ENCODE measurements at places on chromosomes 2 and 18.

- no peak overlapping the region for H3K27ac ChIP-seq
- no peaks in the 10 kb centered on the region for H3K27me3 ChIP-seq
- no peak overlapping the region for H3K4me3 ChIP-seq
- no peak for DNase-seq
- H3K4me1 ChIP-seq, result peaks cover 8% of the 10 kb centered on the region
Observed at GRCh38 chr2:46876741-46877384, 38.7 kb downstream of the MCFD2 start.

GRCh38 chr2:181741756-181742155 lies 61.4 kb upstream of the NEUROD1 start:
- H3K27ac ChIP-seq, result no peak overlapping the region
- H3K4me1 ChIP-seq, result peaks cover 3% of the 10 kb centered on the region

DNA sequence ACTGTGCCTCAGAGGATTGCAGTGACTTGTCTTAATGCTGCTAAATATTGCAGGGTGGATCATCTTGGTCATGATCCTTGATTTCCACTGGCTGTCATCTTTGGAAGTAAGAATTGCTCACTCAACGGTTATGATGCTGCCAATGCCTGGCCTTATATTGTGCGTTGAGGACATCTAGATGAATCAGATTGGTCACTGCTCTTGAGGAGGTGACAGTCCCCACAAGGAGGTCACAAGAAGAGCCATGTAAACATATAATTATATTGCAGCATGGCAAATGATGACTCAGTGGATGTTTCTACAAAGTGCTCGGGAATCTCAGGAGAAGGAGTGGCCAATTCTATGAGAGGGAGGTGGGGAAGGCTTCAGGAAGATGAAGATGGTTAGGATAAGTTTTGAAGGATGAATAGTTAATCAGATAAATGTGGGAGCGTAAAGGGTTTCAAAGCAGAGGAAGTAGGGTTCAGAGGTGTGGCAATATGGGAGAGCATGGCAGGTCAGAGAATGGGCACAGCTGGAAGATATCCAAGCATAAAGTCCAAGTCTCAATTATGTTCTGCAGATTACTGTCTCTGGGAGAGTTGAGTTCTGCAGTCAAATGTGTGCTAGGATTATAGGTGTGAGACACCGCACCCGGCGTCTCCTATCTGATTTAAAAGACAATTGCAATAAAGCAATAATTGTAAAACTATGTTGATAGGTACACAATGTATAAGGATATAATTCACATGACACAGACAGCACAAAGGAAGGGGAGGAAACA lies 21.3 kb upstream of the TMEM131 start:
- H3K27me3 ChIP-seq, result no peaks in the 10 kb centered on the region
- DNase-seq, result no peak
- no peaks in the 10 kb centered on the region for H3K36me3 ChIP-seq

DNA sequence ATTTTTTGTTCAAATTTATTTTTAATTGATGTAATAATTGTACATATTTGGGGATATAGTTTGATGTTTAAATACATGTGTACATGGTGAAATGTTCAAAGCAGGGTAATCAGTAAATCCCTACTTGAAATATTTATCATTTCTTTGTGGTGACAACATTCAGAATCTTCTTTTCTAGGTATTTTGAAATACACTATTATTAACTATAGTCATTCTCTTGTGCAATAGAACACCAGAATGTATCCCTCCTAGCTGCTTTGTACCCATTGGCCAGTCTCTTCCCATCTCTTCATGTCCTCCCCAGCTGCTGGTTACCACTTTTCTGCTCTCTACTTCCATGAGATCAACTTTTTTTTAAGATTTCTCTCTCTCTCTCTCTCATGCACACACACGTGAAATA lies 126.5 kb downstream of the ZNF407 start:
- H3K36me3 ChIP-seq, result no peaks in the 10 kb centered on the region
- H3K4me1 ChIP-seq, result peaks cover 9% of the 10 kb centered on the region
- no peaks in the 10 kb centered on the region for H3K27me3 ChIP-seq
- no peak for DNase-seq

DNA sequence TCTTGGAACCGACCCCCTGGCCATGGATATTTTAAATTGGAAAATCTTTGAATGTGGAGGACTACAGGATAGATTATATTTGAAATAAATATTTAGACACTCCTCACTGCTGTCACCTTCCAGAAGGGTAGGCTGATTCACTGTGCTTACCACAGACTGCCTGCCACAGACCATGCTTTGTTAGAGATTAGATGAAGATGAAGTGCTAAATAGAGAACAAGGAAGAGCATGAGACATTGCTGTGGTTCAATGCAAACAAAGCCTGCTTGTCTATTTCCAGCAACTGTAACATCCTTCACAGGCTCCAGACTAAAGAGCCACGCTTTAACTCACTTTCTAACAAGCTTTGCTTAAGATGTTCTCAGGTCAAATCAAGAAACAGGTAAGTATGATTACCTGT lies 81.0 kb upstream of the TMEM17 start:
- peaks cover 14% of the 10 kb centered on the region for H3K4me1 ChIP-seq
- H3K36me3 ChIP-seq, result peaks cover 18% of the 10 kb centered on the region
- no peak overlapping the region for H3K27ac ChIP-seq
- no peak for DNase-seq
- no peak overlapping the region for H3K4me3 ChIP-seq
- peaks cover 11% of the 10 kb centered on the region for H3K27me3 ChIP-seq

DNA sequence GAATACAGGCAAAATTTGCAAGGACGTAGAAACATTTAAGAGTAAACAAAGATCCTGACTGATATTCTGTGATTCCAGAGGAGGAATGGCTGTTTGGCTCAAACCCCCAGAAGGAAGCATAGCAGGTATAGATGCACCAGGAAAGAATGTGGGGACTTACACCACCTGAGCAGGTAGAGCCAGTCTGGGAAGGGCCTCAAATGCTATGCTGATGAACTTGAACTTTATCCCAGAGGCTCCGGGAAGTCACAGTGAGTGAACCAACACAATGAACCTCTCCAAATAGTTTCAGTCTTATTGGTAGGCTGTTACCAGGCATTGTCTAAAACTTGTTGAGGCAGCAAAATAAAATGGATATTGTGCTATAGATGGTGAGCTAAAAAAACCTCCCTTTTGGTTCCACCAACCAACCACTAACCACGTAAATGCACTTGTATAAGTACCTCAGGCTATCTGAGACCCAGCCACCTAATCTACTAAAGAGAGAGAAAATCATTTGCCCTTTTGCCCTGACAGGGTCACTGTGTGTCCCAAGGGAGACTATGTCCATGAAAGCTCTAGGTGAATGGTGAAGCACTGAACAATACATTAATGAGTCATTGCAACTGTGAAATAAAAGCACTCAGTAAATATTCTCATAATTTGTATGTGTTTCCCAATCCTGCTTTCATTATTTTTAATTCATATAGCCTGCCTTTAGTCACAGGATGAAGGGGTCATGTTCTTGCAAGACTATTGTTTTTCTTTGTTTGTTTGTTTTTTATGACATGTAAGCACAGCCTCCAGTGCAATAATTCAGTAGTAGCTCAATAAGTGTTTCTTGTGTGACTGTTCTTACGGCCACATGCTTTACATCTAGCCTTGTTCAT lies 911.6 kb downstream of the EPHA4 start:
- H3K27ac ChIP-seq, result no peak overlapping the region
- H3K27me3 ChIP-seq, result no peaks in the 10 kb centered on the region
- no peaks in the 10 kb centered on the region for H3K36me3 ChIP-seq

- H3K36me3 ChIP-seq, result no peaks in the 10 kb centered on the region
- peaks cover 13% of the 10 kb centered on the region for H3K4me1 ChIP-seq
- no peak for DNase-seq
- H3K27ac ChIP-seq, result no peak overlapping the region
Observed at GRCh38 chr2:153940511-153940910, 68.8 kb downstream of the GALNT13 start.

DNA sequence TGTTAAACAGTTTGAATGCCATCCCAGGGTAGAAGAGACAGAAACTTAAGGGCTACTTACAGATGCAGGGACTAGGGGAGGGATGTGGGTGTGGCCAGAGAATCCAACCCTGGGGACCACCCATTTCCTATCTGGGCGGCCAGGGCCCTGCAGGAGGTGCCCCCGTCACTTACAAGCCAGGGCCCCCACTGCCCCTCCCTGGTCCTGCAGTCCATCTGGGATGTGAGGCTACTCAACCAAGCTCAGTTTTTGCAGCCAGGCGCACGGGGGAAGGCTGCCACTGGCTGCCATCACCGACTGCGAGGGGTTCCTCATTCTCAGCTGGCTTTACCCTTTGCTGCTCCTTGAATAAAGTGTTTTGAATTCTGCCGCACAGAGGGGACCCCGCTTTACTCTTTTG lies 42.1 kb downstream of the RRM2 start:
- no peak for DNase-seq
- no peaks in the 10 kb centered on the region for H3K36me3 ChIP-seq
- H3K4me3 ChIP-seq, result no peak overlapping the region
- no peaks in the 10 kb centered on the region for H3K27me3 ChIP-seq
- H3K4me1 ChIP-seq, result 0 out of 2 replicates have a peak, but pooled peaks cover 3% of the 10 kb centered on the region

DNA sequence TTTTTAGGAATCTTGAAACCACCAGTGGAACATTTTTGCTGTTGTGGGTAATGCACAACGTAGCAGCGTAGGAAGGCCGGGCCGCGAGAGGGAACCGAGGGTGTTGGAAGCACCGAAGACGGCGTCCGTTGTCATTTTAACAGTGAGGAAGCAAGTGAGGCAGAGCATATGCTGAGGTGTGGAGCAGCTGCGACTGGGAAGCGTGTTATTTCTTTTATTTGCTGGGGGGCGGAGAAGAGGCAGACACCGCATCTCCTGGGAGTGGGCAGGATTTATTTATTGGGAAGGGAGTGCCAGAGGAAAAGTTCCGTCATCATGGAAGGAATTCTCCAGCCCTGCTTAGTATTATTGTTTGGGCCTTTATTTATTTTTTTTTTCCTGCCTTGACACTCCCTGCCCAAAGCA lies 232.8 kb downstream of the KLHL29 start:
- no peaks in the 10 kb centered on the region for H3K27me3 ChIP-seq
- H3K27ac ChIP-seq, result no peak overlapping the region
- H3K4me1 ChIP-seq, result peaks cover 30% of the 10 kb centered on the region
- H3K36me3 ChIP-seq, result no peaks in the 10 kb centered on the region
- DNase-seq, result no peak

- H3K27ac ChIP-seq, result no peak overlapping the region
- H3K36me3 ChIP-seq, result 0 out of 2 replicates have a peak, but pooled peaks cover 3% of the 10 kb centered on the region
- no peak for DNase-seq
- no peak overlapping the region for H3K4me3 ChIP-seq
Observed at GRCh38 chr18:80187956-80188642, 59.2 kb downstream of the PARD6G start.

- no peak overlapping the region for H3K4me3 ChIP-seq
- no peak overlapping the region for H3K27ac ChIP-seq
- no peaks in the 10 kb centered on the region for H3K4me1 ChIP-seq
- DNase-seq, result no peak
- peaks cover 20% of the 10 kb centered on the region for H3K36me3 ChIP-seq
Observed at GRCh38 chr2:111208639-111209038, 87.9 kb downstream of the BCL2L11 start.

DNA sequence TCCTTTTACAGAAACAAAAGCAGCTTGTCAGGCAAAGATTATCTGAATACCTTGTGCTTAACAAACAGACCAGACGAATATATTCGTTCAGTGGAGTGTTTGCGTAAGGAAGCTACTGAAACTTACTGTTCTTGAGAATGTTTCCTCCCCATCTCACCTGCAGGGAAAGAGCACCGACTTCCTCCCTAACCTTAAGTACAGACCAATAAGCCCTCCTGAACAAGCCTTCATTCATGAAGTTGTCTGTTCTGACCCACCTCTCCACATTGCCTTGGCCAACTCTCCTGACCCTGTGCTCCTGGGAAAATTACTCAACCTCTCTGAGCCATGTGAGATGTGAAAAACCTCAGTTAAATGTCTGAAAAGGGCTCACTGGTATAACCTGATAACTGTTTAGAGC lies 35.2 kb downstream of the STK39 start:
- H3K27me3 ChIP-seq, result no peaks in the 10 kb centered on the region
- no peak for DNase-seq
- peaks cover 12% of the 10 kb centered on the region for H3K4me1 ChIP-seq
- no peak overlapping the region for H3K4me3 ChIP-seq
- H3K27ac ChIP-seq, result peak overlapping the region; percentile 1

GRCh38 chr2:113676623-113677266 lies 49.7 kb downstream of the RABL2A start:
- H3K27me3 ChIP-seq, result peaks cover 100% of the 10 kb centered on the region
- H3K4me1 ChIP-seq, result peaks cover 14% of the 10 kb centered on the region
- DNase-seq, result no peak
- H3K4me3 ChIP-seq, result no peak overlapping the region
- H3K27ac ChIP-seq, result no peak overlapping the region

GRCh38 chr2:201558665-201559064 lies 84.6 kb downstream of the TMEM237 start:
- 0 out of 2 replicates have a peak, but pooled peaks cover 2% of the 10 kb centered on the region for H3K36me3 ChIP-seq
- H3K27ac ChIP-seq, result no peak overlapping the region
- peak; percentile 22 for DNase-seq
- no peak overlapping the region for H3K4me3 ChIP-seq
- H3K4me1 ChIP-seq, result no peaks in the 10 kb centered on the region

DNA sequence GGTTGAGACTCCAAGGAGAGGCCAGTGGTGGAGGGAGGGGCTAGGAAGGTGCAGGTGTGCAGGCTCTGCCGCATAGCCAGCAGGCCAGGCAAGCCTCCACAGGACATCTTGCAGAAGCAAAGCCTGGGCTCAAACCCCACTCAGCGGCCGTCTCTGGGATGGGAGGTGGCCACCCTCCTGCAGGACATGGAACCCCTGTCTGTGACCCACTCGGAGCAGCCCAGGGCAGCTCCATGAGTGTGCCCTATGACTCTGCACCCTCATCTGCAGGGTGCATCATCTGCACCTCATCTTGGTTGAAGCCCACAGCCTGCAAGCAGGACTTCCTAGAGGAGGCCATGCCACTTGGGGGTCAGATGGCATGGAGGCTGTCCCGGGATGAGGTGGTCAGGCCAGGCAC lies 46.3 kb downstream of the GPC1 start:
- no peak overlapping the region for H3K27ac ChIP-seq
- peaks cover 30% of the 10 kb centered on the region for H3K27me3 ChIP-seq

DNA sequence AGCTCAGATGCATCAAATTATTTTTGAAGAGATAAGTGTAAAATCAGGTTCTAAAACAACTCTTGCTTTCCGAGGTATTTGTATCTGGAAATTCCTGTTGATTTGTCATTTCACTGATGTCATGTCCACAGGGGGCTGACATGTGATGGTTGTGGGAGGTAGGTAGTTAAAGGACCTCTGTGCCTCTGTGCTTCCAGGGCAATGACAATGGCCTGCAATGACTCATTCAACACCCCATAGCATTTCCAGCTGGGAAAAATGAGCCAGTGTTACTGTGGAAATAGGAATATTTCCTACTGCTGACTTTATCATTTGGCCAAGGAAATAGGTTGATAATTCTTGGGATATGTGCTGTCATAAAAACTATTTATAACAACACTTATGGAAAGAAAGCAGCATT lies 86.2 kb upstream of the CCDC195 start:
- peaks cover 6% of the 10 kb centered on the region for H3K4me1 ChIP-seq
- no peaks in the 10 kb centered on the region for H3K36me3 ChIP-seq
- no peak for DNase-seq
- H3K27me3 ChIP-seq, result no peaks in the 10 kb centered on the region
- H3K27ac ChIP-seq, result no peak overlapping the region
- no peak overlapping the region for H3K4me3 ChIP-seq
